ENCODE measurements at places on chromosomes 13 and 19.

GRCh38 chr19:15394426-15394825, 14.8 kb upstream of the AKAP8 start:
- no peak for DNase-seq
- no peaks in the 10 kb centered on the region for H3K4me1 ChIP-seq
- no peak overlapping the region for H3K27ac ChIP-seq

DNA sequence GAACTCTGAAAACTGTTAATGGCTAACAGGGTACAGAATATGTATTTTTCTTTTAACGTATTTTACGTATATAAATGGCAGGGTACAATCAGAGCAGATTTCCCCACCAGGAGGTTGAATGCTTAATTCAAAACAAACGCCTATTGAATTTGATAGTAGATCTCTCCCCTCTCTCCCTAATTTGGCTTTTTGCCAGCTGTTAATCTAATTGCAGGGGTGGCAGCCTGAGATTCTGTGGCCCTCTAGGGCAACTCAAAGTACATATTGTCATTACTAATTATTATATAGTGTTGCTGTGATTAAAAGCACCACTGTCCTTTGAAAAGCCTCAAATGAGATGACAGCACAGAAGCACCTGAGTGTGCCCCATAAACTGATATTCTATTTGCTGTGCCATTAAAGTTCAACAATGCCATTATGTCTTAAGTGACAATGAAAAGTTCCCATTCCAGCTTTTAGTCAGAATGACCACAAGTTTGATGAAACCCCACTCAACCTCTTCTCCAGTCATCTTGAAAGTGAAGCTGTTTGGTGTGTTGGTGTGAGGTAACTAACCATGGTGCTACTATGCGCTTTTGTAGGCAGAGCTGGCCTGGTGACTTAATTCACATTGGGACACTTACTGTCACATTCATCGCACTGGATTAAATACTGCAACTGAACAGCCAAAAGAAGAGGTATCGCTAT, 351.4 kb downstream of the KCNRG start:
- H3K36me3 ChIP-seq = no peaks in the 10 kb centered on the region
- H3K27me3 ChIP-seq = no peaks in the 10 kb centered on the region
- peak overlapping the region; percentile 59 for H3K4me3 ChIP-seq
- H3K4me1 ChIP-seq = peaks cover 4% of the 10 kb centered on the region
- H3K27ac ChIP-seq = peak overlapping the region; percentile 46

- H3K27me3 ChIP-seq = no peaks in the 10 kb centered on the region
These were observed 54.4 kb upstream of the RGCC start for GRCh38 chr13:41402691-41403511.

- no peaks in the 10 kb centered on the region for H3K36me3 ChIP-seq
- H3K4me3 ChIP-seq = no peak overlapping the region
- no peaks in the 10 kb centered on the region for H3K27me3 ChIP-seq
- H3K4me1 ChIP-seq = no peaks in the 10 kb centered on the region
These were observed 915.3 kb downstream of the UQCRFS1 start for GRCh38 chr19:28297586-28298157.

DNA sequence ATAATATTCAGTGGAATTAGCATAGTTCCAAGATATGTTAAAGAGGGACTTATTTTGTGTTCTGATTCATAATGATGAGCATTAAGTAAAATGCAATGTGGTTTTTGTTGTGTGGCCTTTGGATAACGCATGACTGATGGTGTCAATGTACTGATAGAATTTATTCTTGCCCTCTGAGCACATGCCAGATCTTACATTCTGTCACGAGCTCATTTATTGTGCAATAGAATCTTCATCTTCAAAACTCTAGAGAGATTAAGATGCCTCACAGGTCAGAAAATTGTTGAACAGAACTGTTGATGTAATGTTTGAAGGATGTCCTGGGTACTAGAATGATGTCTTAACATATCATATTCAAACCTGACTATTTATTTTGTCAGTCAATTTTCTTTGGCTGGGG, 148.0 kb upstream of the HTR2A start:
- no peaks in the 10 kb centered on the region for H3K4me1 ChIP-seq
- H3K27me3 ChIP-seq = no peaks in the 10 kb centered on the region
- no peak overlapping the region for H3K27ac ChIP-seq
- H3K4me3 ChIP-seq = no peak overlapping the region

Measured in kidney (tissue), 22 donors.